ENCODE measurements at places on chromosomes 2 and 18. TPM values are rescaled to one million over a fixed set of nuclear protein-coding genes. Genes with fewer than 3 reads are reported as not detected.

- H3K27ac ChIP-seq = no peak overlapping the region
- no peaks in the 10 kb centered on the region for H3K4me1 ChIP-seq
- no peaks in the 10 kb centered on the region for H3K27me3 ChIP-seq
- H3K4me3 ChIP-seq = no peak overlapping the region
Observed at GRCh38 chr2:237150831-237151375, 65.2 kb downstream of the COPS8 start.

LAMA3 gene
- total RNA-seq = 0.47 TPM

AMER3 gene
- total RNA-seq = not detected

CDH2 gene
- total RNA-seq = 459 TPM

DNA sequence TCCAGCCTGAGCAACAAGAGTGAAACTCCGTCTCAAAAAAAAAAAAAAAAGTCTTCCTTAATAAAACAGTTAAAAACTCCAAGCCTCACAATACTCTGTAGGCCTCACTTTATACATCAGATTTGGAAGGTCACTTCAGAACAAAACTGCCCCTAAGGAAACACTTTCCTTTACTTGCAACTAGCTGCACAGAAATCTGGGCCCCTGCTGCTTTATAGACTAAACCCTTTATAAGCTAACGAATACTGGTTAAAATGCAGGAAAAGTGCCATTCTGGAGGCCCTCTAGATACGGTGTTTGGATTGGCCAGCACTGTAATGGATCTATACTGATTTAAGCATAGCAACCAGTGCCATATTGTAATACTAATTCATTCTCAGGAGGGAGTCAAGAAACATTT is 1.5 kb downstream of the ABHD1 start:
- peaks cover 3% of the 10 kb centered on the region for H3K4me1 ChIP-seq
- peaks cover 47% of the 10 kb centered on the region for H3K27me3 ChIP-seq
- no peak for DNase-seq
- no peak overlapping the region for H3K27ac ChIP-seq
- H3K4me3 ChIP-seq = no peak overlapping the region

MALT1 gene
- 24.4 TPM for total RNA-seq

DNA sequence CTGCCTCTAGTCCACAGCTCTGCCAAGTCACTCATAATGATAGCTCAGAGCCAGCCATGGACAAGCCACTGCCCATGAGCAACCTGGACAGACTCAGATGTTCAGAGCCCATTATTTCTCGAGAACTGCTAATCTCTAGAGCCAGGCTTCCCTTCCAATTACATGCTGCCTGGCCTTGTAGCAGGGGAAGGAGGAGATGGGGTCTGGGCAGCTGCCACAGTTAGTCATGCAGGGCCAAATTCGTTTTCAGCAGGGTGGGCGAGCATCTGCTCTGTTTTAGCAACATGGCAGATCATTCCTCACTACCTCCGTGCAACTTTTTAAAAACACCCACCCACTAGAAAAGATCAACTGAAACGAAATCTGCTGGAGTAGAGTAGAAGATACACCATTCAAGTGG is 141.8 kb downstream of the MYO5B start:
- H3K4me1 ChIP-seq = no peaks in the 10 kb centered on the region
- no peaks in the 10 kb centered on the region for H3K27me3 ChIP-seq
- H3K27ac ChIP-seq = no peak overlapping the region
- DNase-seq = no peak
- H3K4me3 ChIP-seq = no peak overlapping the region

GRCh38 chr2:62654876-62655359 is 50.6 kb upstream of the EHBP1 start:
- DNase-seq = no peak
- no peaks in the 10 kb centered on the region for H3K4me1 ChIP-seq
- no peaks in the 10 kb centered on the region for H3K27me3 ChIP-seq

All from neural progenitor cell (in vitro differentiated cells).